ENCODE measurements at places on chromosomes 2 and 18. TPM values are rescaled to one million over a fixed set of nuclear protein-coding genes. Genes with fewer than 3 reads are reported as not detected.

CCDC121 gene
- 1.7 TPM for total RNA-seq

ATOH8 gene
- total RNA-seq = 31.2 TPM

HMSD gene
- not detected for total RNA-seq

FNDC4 gene
- total RNA-seq = 30.8 TPM

ALPI gene
- not detected for total RNA-seq

MAL gene
- not detected for total RNA-seq

MATN3 gene
- 0.62 TPM for total RNA-seq

PXDN gene
- 239 TPM for total RNA-seq

MTCL1 gene
- 15.6 TPM for total RNA-seq

TMEM200C gene
- total RNA-seq = not detected

PNO1 gene
- 11.9 TPM for total RNA-seq

FHL2 gene
- total RNA-seq = 48.7 TPM

DPY30 gene
- 35.3 TPM for total RNA-seq

DHX57 gene
- total RNA-seq = 11.5 TPM

NYAP2 gene
- not detected for total RNA-seq

FARSB gene
- 13.2 TPM for total RNA-seq

ACTG2 gene
- 1.3 TPM for total RNA-seq

INO80D gene
- 7.5 TPM for total RNA-seq

AAK1 gene
- 29.9 TPM for total RNA-seq

MERTK gene
- 0.64 TPM for total RNA-seq

PDE6D gene
- total RNA-seq = 15.5 TPM

LRRTM1 gene
- total RNA-seq = not detected

CD207 gene
- not detected for total RNA-seq

SLC19A3 gene
- 5.2 TPM for total RNA-seq

PTPN18 gene
- 30.6 TPM for total RNA-seq

SLC9A4 gene
- total RNA-seq = not detected

MAPK4 gene
- not detected for total RNA-seq

CFLAR gene
- 52.6 TPM for total RNA-seq

SANBR gene
- total RNA-seq = 3.7 TPM

MFSD2B gene
- 0.10 TPM for total RNA-seq

CELF4 gene
- total RNA-seq = not detected

IL1F10 gene
- not detected for total RNA-seq

PLGLB2 gene
- 0.68 TPM for total RNA-seq

PIGN gene
- total RNA-seq = 26.2 TPM

GDF7 gene
- not detected for total RNA-seq

IL37 gene
- not detected for total RNA-seq

NT5DC4 gene
- not detected for total RNA-seq

SP140 gene
- not detected for total RNA-seq

LRATD1 gene
- 0.59 TPM for total RNA-seq

Data from cardiac ventricle fibroblast (primary cell).